ENCODE measurements at places on chromosomes 2 and 18. TPM values are rescaled to one million over a fixed set of nuclear protein-coding genes. Genes with fewer than 3 reads are reported as not detected.

Gene FAM110C
- not detected for total RNA-seq

Gene TACR1
- 0.54 TPM for total RNA-seq

Gene SPC25
- total RNA-seq = 0.54 TPM

Gene TUBA4B
- total RNA-seq = not detected
